GM23248 (cell line): ENCODE measurements at places on chromosomes 6 and 20.

DNA sequence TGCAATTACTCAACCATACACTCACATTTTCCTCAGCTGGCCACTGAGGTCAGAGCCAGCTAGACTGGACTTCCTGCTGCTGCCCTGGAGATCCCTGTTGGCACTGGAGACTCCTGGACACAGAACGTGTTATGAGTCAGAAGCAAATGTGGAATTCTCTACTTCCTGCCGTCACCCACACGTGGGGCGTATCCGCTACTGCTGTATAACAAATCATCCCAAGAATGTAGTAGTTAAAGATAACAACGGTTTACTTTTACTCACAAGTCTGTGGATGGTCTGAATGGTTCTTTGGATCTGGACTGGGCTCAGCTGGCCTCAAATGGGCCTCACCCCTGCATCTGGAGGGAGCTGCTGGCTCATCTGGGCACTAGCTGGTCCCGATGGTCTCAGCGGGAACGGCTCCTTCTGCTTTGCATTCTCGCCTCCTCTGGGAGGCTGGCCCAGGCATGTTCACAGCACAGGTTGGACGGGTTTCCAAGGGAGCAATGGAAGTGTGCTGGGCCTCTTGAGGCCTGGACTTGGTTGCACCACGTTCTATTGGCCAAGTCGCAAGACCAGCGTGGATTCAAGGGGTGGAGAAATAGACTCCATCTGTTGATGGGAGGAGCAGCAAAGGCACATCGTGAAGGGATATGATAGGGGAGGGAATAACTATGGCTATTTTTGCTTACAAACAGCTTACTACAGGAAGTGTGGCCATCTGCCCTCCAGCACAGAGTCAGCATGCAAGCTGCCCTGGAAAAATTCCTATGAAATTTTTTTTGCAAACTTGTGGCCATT lies 118.5 kb downstream of the SNX5 start:
- peak; percentile 99 for DNase-seq

DNA sequence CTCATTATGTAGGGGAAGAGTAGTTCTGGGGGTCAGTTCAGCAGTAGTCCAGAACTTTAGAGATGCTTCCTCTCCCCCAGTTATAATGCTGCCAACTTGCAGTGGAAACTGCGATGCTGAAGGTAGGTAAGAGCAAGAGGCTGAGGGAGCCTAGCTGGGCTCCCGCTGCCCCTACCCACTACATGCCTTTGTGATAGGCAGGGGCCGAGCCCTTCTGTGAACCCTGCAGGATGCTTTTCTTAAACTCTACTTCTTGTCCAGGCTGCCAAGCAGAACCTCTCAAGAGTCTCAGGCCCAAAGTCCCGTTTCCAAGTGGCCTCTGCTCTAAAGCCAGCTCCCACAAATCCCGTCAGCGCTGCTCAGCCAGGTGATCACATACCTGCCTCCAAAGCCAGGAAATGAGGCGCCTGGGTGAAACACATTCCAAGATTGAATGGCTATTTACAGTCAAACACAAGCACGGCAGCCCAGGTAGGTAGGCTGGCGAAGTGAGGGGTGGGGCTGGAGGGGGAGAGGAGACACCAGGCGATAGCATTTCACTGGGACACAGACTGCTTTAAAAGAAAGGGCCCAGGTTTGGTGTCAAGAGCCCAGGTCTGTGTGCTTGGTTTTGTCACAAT lies 150.7 kb downstream of the CD24 start:
- DNase-seq: no peak

GRCh38 chr6:53439556-53439955 lies 90.8 kb upstream of the ELOVL5 start:
- peak; percentile 80 for DNase-seq

GRCh38 chr20:20295621-20296498 lies 72.0 kb upstream of the INSM1 start:
- DNase-seq: no peak

DNA sequence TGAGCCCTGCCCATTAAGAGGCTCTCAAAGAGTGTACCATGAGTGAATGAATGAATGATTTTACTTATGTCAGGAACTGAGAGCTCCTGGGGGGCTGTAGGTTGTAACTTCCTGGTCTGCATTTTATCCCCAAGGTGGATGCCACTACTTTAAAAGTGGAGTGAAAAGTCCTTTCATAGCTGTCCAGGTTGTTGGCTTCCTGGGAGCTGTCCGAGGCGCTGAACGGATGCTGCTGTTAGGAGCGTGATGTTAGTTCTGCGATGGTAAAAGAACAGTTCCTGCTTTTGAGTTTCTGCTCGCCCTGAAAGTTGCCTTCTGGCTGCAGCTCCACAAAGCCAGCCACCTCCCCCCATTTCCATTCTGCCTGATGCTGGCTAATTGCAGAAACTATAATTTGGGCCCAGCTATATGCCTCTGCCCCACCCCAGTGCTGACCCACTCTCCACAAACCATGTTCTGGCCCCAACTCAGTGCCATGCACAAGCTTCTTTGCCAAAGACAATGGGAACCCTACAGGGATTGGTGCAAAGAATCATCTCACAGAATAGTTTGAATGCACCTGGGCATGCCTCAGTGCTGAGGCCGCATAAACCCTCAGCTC lies 330.9 kb upstream of the CDH4 start:
- no peak for DNase-seq

DNA sequence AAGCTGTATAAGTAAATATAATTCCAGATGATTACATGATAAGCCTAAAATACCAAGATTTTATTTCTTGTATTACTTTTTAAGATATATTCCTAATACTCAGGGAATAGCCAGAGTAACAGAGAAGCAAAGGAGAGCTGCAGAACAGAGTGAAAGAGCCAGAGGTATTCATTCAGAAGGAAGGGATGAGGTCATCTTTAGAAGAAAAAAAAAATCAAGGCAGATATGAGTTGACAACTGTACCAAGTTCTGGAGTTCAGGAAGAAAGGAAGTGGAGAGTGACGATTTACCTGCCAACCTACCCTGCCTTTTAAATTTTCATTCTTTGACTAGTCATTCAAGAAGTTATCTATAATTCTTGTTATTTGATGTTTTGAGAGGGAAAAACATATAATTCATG lies 28.8 kb upstream of the NHSL1 start:
- no peak for DNase-seq
